Stimulated activated CD4-positive, alpha-beta T cell treated with anti-CD3 and anti-CD28 coated beads, Interleukin-1b, Interleukin-23, amount 100 ng/mL, for 1 hour (primary cell): ENCODE measurements at places on chromosomes 5 and 9.

DNA sequence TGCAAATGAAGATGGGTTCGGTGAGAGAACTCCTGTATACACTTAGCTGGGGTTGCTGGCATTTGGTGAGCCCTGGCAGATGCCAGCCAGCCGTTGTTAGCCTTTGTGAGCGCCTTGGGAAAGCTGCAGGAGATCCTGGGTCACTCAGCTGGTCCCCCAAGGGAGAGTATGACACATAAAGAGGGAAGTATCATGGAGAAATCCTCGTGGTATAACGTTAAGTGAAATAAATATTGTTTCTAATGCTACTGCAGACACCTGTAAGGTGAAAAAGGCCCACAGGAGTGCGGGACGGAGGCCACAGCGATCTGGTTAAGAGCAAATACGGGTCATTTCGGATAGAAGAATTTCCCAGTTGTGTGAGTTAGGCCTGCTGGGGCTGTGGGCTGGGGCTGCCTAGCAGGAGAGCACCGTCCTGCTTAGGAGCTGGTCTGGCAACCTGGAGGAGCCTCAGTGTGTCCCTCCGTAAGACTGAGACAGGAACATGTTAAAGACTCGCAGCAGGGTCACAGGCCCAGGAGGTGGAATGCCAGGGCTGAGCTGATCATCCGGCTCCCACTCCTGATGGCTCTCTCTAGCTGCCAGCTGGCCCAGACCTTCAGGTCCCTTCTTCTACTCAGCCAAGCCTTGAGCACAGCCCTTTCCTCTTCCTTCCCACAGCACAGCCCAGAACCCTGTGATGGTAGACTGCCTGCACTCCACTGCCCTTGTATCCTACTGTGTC is 4.9 kb downstream of the NKX2-5 start:
- DNase-seq, result no peak

DNA sequence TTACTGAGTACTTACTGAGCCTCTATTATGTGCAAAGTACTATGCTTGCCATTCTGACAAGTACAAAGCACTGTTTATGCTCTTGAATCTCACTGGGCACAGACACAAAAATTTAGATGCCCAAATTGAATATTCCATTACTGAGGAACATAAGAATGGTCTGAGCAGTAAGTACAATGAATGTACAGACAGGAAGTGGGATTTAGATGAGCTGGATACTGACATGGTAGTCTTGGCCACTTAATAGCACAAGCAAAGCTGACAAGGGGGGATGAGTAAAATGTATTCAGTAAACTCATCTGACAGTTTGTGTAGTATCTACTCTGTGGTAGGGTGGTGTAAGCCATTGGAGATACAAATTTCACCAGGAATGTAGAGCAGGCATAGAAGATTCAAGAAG is 132.4 kb downstream of the EFNA5 start:
- no peak for DNase-seq

DNA sequence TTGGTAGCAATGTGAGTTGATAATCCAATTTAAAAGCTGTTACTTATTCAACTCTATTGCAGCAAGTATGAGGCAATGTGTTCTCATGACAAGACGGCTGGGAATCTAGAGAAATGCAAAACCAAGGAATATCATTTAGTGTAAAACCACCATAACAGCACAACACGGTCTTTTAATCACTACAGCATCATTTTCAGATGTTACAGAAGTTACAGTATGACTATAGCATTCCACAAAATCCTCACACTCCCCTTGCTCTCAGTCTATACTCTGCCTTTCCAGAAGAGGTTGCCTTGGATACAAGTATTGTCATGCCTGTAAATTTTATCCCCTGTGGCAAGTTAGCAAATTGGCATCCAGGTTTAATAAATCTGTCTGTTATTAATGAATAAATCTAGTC is 28.6 kb upstream of the TAS2R1 start:
- no peak for DNase-seq

DNA sequence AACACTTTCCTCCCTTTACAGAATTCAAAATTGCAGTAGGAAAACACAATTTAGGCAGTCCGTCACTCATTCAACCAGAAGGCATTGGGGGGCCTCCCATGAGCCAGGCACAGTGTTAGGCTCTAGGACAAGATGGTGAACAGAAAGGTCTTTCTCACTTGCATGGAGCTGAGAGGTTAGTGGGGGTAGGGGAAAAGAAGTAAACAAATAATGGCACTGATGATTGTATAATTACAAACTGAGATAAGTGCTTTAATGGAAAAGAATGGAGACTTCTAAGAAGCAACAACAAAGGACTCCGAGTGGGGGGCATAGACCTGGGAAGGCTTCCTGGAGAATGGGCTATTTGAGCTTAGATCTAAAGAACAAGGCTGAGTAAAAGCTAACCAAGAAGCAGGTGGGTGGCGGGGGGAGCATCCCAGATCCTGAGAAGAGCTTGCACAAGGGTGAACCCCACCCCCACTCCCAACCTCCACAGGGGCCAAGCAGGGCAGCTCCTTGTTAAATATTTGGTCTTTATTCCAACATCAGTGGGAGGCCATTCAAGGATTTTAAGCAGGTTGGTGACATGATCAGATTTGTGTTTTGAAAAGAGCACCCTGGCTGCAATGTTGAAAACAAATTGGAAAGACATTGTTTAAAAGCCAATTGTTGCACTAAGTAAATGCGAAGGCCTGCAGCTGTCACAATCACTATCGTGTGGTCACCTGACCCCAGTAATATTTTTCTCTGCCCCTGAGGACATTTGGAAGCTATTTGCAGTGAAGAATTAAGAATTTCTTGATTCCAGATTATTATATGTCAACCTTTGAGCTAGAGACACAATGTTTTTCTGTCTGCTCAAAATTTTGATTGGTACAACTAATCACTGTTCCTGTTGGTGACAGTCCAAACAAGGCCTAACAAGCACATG is 73.9 kb upstream of the EFNA5 start:
- DNase-seq, result no peak
